Stimulated activated CD8-positive, alpha-beta memory T cell treated with anti-CD3 and anti-CD28 coated beads, Interleukin-2, amount 100 ng/mL, for 48 hours (primary cell): ENCODE measurements at places on chromosomes 4 and X.

DNA sequence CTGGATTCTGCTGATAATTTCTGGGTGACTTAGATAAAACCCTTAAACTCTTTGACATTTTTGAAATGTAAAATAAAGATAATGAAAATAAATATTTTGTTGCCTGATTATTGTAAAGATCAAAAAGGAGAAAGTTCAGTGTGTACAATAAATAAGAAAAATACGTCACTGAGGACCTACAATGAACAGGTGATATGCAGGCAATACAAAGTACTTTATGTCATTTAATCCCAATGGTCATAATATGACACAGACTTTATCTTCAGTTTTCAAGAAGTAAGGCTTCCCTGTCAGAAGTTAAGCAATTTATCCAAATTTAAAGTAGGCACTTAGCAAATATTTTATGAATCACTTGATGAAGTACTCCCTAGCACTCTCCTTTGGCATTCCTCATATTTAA is 532.8 kb downstream of the GBA3 start:
- no peak for DNase-seq

DNA sequence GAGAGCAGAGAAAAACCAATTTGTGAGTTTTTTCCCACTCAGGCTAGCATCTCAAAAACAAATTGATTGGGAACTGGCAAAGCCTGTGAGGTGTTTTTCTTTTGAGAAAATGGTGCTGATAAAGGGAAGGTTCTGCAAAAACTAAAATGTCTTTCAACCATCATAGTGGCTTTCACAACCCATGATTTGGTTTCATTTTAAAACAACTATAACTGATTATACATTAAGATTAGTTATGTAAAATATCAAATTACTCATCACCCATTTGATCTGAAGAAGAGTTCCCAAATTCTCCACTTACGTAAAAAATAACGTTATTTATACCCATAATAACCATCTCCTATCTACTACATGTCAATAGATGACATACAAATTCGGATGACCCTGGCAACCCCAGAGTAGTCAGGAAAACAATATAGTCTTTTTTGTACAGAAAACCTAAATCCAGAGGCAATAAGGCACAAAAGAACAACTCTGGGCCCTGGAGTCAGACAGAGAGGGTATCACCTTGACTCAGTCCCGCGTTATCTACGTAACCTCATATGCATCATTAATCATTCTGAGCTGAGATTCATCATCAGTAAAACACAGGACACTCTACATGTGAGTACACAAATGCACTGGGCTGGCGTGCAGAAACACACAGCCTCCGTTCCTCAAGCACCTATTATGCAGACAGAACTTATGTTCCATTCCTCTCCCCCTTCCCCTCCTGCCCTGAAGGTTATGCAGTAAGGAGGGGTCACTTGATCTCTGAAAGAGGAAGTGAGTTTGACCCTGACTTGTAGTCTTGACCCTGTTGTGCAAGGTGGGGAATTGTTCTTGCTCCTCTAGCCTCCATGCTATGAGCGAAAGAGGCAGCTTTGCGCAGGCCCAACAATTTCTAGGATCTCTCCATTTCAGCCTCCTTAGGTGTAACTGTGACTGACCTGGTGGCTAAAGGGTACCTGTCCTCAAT is 82.2 kb downstream of the SLC9A7 start:
- no peak for DNase-seq

GRCh38 chrX:56319165-56319564 is 87.0 kb downstream of the KLF8 start:
- DNase-seq, result no peak

DNA sequence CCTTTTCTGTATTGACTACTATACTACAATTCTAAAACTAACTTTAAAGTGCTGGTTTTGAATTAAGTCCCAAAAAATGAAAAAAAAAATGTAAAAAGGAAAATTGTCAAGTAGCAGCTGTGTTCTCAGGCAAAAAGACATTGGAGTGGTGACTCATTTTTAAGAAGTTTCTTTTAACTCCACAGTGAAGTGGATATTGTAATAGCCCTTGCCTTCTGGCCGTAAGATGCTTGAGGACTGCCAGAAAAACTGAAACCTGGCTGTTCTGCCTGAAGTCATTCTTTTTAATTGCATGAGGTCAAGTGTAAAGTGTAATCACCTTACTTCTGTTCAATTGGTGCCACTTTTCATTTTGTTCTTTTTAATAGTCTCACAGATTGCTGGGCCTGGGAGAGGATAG is 28.9 kb downstream of the SPANXD start:
- no peak for DNase-seq

- no peak for DNase-seq
Observed at GRCh38 chr4:86613734-86614133, 19.6 kb downstream of the PTPN13 start.

DNA sequence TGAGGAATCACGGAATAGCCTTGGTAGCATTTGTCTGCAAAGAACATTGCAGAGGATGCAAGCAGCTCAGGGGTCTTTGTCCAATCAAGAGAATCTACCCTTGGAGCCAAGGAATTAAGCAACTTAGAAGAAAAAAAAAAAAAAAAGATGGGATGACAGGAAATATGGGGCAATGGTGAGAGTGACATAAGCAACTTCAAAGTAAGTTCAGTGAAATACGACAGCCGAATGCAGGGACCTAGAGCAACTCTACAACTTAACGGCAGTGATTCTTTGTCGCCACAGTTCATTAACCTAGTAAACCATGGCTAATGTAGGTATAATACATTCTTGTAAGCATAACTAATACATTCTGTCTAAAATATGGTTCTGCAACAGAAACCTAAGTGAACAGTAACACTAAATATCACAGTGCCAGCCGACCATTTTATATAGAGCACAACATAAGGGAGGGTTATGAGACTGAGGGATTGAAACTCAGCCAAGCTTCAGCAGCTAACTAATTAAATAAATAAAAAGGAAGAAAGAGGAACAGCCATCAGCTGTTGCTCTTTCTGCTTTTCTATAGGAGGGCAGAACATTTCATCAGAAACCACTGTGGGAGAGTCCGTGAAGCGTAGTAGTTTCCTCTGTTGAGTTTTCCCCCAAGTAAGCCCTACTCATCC is 74.7 kb downstream of the PPARGC1A start:
- no peak for DNase-seq

- no peak for DNase-seq
Observed at GRCh38 chr4:54930226-54930625, 195.2 kb downstream of the KDR start.

- DNase-seq, result no peak
Observed at GRCh38 chr4:54784161-54784671, 126.5 kb downstream of the KIT start.

DNA sequence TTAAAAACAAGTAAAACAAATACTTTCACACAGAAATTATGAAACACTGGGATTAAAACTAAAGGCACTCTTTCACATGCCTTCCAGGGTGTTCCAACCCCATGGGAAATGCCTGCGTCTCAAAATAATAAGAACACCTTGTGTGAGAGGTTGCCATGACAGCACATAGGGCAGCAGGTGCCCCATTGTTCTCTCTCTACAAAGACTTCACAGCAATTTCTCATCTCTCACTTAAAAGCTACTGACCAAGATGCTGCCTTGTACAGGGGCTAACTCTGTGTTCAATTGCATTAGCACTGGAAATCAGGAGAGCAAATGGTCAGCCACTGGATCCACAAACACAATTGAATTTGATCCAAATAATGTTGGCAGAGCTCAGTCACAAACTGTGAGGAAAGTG is 102.5 kb upstream of the GALNTL6 start:
- DNase-seq, result no peak

DNA sequence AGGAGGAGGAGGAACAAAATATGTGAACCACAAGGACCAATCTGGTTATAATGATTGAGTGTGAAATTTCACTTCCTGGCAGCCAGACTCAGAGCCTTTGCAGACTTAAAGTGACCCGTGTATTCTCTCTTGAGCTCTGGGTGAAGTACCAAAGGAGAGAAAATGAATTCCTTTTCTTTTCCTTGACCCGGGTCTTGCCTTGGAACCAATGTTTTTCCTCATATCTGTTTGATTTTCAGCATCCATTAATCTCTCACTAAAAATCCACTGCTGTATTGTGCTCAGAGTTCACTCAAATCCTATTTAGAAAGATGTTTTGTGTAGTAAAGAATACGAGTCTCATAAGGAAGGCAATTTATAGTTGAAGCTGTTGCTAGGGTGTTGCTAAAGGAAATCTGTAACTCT is 78.3 kb upstream of the C1QTNF7 start:
- DNase-seq, result no peak

GRCh38 chrX:2500803-2501558 is at the start of the genes DHRSX and ZBED1:
DHRSX (minus strand) TSS chrX:2500976; CDS start chrX:2500925, 51 bp downstream.
ZBED1 (minus strand) TSS chrX:2500976; CDS start chrX:2490719, 10,257 bp downstream.
- peak; percentile 49 for DNase-seq

DNA sequence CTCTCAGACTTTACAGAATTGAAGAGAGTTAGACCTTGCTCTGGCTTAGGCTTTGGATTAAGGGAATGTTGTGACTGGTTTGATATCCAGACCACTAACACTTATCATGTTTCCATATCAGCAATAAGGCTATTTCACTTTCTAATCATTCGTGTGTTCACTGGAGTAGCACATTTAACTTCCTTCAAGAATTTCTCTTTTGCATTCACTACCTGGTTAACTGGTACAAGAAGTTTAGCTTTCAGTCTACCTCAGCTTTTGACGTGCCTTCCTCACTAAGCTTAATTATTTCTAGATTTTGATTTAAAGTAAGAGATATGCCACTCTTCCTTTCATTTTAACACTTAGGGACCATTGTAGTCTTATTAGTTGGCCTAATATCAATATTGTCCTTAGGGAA is 62.6 kb downstream of the CASP6 start:
- DNase-seq, result no peak

DNA sequence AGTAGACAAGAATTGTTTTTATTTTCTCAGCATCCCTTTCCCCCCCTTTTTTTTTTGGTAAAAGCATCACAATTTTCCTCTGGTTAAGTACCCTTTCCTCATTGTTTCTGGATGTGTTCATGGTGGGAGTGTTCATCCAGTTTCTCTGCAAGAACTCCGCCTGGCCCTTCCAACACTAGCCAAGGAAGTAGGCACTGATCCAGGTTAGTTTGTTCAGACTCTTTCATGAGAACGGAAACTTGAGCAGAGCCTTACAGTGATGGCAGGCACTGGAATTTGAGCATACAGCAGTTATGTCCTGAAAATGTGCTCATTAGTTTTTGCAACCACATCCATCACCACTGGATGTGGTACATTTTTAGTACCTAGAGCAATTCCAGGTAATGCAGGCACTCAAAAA is 336.1 kb upstream of the BOD1L1 start:
- no peak for DNase-seq
